ENCODE measurements at places on chromosomes 12 and 14.

DNA sequence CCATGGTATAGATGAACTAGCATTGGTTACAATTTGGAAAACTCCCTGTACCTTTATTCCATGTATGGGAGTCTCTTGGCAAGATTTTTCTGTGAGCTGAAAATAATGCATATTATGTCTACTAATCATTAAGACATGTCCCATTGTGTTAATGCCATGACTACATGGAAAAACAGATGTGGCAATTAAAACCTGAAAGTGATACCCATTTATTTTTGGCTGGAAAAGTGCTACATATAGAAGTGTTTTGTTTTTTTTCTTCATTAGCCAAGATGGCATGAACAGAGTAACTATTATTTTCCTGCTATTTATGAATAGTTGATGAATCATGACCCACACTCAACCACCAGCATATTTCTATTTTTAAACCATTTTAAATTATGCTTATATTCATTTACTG lies 58.2 kb downstream of the ALG10B start:
- no peak for DNase-seq

DNA sequence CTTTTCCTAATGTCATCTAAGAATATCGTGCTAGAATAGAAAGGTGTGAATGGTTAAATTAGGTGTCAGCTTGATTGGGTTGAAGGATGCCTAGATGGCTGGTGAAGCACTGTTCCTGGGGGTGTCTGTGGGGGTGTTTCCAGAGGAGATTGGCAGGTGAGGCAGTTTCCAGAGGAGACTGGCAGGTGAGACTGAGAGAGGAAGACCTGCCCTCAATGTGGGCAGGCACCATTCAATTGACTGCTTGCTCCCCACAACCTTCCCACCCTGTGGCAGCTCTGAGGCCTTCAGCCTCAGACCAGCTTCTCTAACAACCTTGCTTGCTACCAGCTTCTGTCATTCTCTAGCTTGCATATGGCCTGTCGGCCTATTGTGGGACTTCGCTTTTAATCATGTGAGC lies 9.2 kb downstream of the RNASE9 start:
- DNase-seq: no peak

- DNase-seq: no peak
These were observed 191.4 kb downstream of the FOXA1 start for GRCh38 chr14:37403626-37404025.

GRCh38 chr14:97564334-97564733 lies 767.2 kb downstream of the VRK1 start:
- DNase-seq: no peak

DNA sequence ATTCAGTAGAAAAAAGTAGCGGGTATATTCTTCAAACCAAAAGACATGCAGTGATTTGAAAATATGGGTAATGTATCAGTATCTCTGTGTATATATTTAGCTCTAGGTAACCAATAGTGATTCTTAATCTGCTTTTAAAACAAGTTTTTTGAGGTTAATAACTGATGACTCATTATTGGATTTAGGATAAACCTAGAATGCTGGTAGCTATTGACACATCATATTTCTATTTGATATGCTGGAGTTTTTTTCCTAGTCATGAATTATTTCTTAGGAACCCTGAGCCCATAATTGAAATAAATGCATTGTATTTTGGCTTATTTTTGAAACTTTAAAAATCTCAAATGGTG lies 15.5 kb downstream of the ARF6 start:
- DNase-seq: no peak
